ENCODE measurements at places on chromosomes 3 and 15.
A peak's percentile ranks its signal among the peaks of the same experiment; 100 is the strongest.

DNA sequence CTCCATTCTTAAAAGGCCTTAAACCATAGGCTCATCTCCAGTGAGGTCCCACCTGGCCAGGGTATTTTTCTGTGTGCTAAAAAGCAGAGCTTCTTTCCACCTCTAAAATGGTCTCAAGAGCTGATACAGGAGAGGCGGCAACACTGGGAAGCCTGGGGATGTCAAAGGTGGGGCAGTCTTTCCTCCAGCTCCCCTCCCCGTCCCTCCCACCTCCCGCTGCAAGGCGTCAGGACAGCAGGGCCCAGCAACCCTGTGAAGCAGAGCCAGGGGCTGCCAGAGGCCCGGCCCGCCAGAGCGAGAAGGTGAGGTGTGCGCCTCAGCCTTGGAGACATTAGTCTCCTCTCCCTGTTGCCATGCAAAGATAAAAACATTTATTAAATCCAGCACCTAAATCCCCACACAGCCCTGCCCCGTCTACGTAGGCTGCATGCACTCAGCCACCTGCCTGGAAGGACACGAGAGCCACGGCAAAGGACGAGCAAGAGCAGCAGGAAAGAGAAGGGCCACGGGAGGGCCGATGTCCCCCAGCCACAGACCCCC is 75.6 kb downstream of the FAM174B start:
- no peak for DNase-seq

- no peak for DNase-seq
Observed at GRCh38 chr3:151501171-151501922, 40.5 kb upstream of the IGSF10 start.

DNA sequence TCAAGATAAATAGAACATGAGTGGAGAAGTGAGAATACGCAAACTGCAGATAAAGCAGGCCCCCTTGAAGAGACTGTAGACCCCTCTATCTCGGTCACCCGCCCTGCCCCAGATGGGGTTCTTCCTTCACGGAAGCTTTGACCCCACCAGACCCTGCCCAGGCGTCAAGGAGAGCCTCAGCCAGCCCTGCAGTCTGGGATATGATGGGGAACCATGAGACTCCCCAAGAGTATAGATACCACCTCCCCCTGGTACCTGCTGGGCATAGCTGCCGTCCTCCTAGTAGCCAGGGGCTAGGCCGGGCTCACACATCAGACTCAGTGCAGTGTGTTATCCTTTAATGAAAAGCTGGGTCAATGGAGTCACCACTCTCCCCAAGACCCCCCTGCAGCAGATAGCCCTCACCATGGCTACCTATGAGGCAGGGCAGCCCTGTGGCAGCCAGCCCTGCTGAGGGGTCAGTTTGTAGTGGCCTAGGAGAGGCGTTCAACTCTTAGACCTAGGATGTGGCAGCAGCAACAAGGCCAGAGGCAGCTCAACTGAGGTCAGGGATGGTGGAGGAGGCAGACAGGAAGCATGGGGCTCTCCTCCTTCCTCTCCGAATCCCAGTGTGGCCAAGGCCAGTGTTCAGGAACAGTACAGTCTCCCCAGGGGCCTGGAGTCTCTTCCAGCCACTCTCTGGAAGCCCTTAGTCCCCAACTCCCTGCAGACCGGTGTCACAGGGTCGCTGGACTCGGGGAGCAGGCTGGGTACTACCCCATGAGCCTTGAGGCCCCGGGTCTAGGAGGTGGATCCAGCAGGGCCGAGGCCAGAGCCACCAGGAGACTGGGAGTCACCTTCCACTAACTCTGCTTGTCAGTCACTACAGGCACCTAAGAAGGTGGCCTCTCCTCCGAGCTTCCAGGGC is 26.1 kb downstream of the PLXNB1 start:
- no peak for DNase-seq

DNA sequence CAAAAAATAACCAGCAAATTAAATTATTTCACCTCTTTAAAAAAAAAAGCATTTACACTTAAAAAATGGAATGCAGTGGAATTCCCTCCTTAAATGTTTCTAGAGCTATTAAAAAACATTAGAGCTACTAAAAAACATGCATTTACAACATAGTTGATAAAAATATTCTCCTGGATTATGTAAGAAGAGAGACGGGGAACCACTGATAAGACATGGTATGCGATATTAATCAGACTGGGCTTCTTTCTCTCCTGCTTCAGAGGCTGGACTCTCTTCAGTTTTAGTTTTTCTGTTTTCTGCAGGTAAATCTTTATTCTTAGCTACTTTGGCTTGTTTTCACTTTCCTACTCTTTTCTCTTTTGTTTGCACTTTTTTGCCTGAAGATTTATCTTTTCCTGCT is 40.4 kb upstream of the WDR49 start:
- DNase-seq: peak; percentile 26

DNA sequence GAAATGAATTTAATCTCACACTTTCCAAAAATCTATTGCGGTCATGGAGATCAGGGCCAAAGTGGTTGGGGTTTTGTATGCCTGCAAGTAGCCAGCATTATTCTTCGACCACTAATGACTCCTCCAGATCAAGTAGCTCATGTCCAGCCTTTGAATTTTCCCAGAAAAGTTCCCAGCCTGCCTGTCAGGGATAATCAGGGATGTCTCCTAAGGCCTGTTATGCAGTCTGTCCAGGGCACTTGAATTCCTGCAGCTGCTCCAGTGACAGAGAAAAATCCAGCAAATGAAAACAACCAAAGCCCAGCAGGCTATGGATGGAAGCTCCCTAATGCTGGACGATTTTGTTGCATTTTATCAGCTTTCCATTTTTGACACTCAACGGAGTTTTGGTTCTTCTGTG is 215.4 kb downstream of the ADAMTSL3 start:
- no peak for DNase-seq

DNA sequence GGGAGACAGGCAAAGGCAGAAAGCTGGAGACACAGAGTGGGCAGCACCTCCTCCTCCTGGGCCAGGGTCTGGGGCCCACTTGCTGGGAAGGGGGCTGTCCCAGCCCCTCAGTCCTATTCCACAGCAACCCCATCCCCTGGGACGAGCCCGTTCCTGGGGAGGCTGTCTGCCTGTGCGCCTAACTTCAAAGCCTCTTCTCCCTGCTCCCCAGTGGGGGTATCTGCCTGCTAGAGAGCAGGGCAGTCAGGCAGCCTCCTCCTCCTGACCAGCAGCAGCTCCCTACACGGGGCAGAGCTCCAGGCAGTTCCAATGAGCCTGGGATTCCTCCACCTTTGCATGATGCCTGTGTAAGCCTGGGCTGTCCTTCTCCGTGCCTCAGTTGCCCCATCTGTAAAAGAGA is 6.9 kb downstream of the PTH1R start:
- DNase-seq: no peak

DNA sequence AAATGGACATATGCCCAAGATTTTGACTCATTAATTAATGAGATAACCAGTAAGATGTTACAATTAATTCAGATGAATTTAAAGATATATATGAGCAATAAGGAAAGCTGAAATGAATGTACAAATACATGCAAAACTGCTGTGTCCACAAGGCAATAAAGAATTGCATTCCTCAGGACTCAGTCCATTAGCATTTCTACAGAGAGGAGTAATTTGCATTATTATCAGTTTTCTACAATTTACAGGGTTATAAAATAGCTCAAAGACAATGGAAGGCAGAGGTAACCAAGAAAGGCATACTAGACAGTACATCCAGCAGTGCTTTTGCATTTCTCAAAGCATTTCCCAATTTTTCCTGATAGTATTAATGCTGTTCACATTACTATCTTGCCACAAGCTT is 377.1 kb upstream of the GOLIM4 start:
- no peak for DNase-seq

DNA sequence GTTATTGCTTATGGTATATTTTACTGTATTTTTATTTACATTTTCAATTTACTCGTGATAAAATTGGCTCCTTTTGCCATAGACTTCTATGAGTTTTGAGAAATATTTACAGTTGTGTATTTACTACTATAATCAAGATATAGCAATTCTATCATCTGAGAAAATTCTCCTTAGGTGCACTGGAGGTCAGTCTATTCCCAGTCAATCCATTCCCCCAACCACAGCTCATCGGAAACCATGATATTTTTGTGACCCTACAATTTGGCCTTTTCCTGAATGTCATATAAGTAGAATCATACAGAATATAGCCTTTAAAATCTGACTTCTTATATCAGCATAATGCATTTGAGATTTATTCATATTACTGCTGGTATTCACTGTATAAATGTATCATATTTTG is 114.7 kb upstream of the LRTM1 start:
- no peak for DNase-seq

DNA sequence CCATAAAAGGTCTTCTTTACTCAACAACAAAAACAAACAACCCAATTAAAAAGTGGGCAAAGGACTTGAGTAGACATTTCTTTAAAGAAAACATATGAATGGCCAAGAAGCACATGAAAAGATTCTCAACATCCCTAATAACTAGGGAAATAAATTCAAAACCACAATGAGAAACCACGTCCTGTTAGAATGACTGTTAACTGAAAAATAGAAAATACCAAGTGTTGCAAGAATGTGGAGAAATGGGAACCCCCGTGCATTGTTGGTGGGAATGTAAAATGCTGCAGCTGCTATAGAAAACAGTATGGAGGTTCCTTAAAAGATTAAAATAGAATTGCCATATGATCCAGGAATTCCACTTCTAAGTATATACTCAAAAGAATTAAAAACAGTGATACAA is 34.8 kb downstream of the NMNAT3 start:
- DNase-seq: peak; percentile 30

Data from hematopoietic multipotent progenitor cell treated with erythropoietin and hydrocortisone succinate and interleukin-3 and kit ligand, for 6 days (in vitro differentiated cells).